Left kidney (tissue), 8 donors: ENCODE measurements at places on chromosomes 5 and 9. TPM values are rescaled to one million over a fixed set of nuclear protein-coding genes. Genes with fewer than 3 reads are reported as not detected.

- no peak for DNase-seq
Observed at GRCh38 chr5:125310749-125311148, 564.3 kb upstream of the ZNF608 start.

- no peak for DNase-seq
Observed at GRCh38 chr5:138606378-138607064, 31.3 kb upstream of the HSPA9 start.

GRCh38 chr9:5846501-5846921 is 13.6 kb upstream of the ERMP1 start:
- DNase-seq = no peak

DNA sequence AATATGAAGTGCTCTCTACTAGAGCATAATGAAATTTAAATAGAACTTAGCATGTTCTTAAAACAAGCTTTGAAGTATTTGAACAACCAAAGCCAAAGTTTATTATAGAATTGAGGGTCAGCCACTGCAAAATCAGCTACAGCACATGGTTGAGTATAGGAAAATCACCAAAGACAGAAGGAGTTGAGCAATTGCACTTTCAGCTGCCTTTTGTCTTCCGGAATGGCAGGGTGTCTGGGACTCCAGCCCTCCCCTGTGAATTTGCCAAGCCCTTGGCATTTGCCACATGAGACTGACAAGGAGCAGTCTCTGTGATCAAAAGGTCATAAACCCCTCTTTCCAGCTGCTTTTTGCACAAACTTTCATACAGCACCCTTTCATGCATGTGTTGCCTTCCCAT is 8.5 kb upstream of the LURAP1L start:
- no peak for DNase-seq

The GRM6 gene
- polyA plus RNA-seq = 1.9 TPM

DNA sequence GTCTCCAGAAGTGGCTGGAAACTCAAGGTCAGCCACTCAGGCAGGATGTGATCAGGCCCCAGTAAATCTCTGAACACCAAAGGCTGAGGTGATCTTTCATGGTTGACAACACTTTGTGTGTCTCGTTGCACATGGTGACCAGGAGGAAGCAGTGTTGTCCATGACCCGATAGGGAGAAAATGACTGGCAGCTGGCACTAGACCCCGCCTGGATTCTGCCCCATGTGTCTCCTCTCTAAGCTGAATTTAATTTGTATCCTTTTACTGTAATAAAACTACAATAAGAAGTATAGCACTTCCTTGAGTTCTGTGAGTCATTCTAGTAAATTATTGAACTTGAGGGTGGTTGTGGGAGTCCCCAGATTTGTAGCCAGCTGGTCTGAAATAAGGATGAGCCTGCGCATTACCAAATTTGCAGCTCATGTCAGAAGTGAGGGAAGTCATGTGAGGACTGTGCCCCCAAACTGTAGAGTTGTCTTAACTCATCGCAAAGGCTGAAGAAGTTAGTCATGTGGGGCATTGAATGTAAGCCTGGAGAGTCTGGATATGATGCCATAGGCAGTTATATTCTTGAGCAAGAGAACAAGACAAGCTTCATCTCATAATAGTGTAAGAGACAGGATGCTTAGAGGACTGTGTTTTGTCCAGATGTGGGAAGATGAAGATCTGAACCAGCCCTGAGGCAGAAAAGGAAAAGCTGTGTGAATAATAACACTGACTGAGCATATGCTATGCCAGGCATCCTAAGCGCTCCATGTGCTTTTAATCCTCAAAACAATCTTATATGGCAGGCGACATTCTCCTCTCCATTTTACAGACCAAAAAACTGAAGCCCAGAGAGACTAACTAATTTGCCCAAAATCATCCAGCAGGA is 55.9 kb downstream of the TMEM215 start:
- DNase-seq = no peak

DNA sequence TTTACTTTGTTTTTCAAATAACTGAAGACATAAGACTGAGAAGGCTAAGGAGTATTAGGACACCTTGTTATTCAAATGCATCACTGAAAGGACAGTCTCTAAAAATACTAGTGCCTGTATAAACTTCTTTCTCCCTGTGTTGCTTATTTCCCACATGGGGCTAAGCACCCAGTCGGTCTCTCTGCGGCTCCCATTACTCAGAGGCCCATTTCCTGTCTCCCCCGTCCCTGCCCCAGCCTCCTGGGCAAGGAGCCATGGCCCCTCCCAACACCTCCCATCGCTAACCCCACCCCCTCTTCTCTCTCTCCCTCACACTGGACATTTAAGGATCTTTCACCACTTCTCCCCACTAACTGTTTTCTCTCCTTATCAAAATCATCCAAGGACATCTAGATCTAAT is 81.9 kb downstream of the EBF1 start:
- DNase-seq = no peak

The ADAMTS16 gene
- polyA plus RNA-seq = 72.4 TPM

- DNase-seq = no peak
Observed at GRCh38 chr5:54150841-54151240, 159.5 kb downstream of the ARL15 start.
